ENCODE measurements at places on chromosomes 12 and 14.

DNA sequence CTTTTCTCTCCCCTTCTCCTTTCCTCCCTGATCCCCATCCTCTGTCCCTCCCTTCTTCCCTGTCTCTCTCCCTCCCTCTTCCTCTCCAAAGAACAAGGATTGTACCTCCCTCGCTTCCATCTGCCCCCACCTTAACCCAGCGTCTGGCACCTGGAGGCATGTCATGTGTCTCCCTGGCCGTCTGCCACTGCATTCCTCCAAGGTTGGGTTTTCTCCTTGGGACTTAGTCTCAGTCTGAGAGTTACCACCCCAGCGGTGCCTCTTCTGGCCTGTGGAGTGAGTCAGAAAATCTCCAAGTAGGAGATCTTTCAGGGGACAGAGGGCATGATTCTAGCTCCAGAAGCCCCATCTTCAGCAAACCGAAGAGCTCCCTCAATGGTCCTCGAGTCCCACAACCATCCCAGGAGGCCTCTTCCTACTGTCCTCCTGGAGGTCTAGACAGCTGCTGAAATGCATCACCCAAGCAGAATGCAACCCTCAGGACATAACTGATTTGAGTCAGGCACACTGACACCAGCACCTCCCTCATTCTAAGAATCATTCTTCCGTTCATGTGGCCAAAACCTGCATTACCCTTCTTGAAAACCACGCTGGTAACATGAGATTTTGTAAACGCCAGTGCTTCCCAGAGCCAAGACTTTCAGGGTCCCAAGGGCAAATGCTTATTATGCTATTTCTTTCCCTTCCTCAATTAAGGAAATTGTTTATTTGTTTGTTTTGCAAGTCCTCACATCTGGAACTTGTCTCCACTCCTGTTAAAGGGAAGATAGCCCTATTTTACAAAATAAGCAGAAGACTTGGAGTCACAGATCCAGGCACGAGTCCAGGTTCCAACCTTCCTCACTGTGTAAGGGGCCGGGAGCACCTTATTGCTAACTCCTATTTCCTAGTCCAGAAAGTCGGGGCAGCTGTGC lies 463.2 kb downstream of the BCL11B start:
- DNase-seq: no peak

- DNase-seq: no peak
Measured at GRCh38 chr12:125324861-125325490, 259.7 kb downstream of the AACS start.

GRCh38 chr12:62844915-62845314 lies 90.0 kb downstream of the PPM1H start:
- DNase-seq: no peak

GRCh38 chr14:75941030-75941429 lies 40.8 kb downstream of the TGFB3 start:
- DNase-seq: peak; percentile 11

DNA sequence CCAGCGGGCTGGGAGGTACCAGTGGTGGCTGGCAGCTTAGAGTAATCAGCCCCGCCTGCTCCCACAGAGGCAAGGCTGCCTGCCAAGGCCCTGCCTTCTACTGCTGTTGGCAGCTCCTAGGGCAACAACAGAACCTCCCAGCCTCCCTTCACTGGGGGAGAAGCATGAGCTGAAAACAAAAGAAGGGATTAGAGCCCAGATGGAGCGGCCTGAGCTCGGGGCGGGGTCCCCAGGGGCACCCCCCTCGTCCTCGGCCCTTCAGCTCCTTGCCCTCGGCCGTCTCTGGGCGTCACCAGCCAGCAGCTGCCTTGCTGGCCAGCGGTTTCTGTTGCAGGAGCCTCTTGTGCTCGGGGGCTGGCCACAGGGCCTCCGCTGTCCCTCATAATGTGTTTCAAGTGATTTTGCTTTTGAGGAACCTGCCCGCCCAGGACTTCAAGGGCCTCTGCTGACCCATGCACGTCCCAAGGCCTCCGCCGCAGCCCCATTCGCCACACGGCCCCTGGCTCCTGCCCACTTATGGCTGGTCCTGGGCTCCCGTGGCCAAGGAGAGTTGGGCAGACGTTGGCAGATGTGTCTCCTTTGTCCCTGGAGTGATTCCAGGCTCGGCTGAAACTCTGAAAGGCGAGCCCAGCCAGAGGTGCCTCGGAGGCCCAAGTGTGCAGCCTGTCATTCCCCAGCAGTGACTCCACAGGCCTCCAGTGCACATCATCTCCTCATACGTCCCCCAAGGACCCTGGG lies 49.7 kb downstream of the PSMA6 start:
- DNase-seq: peak; percentile 99

Data from cardiac fibroblast (primary cell).